Central memory CD4-positive, alpha-beta T cell (primary cell): ENCODE measurements at places on chromosomes 4 and X.

DNA sequence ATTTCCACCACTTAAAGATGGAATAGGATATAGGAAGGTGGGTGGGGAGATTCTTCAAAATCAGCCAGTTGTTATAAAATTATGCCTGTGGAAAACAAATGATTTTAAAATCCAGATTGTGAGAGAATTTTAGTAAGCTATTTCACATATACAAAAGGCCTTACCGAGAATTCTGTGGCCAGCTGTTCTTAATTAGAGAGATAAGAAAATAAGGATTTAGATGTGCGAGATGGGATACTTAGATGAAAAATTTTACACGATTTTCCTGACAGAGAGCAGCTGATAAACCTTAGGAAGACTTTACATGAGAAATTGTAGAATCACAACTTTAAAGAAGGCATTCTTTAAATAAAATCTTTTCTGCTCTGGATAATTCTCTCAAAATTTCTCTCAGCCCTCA is 94.5 kb upstream of the IQCM start:
- DNase-seq, result no peak

GRCh38 chrX:71619193-71619592 is 882 bp upstream of the CXCR3 start:
- DNase-seq, result peak; percentile 62

GRCh38 chr4:53376900-53377299 is 541 bp upstream of the FIP1L1 start:
- DNase-seq, result no peak

DNA sequence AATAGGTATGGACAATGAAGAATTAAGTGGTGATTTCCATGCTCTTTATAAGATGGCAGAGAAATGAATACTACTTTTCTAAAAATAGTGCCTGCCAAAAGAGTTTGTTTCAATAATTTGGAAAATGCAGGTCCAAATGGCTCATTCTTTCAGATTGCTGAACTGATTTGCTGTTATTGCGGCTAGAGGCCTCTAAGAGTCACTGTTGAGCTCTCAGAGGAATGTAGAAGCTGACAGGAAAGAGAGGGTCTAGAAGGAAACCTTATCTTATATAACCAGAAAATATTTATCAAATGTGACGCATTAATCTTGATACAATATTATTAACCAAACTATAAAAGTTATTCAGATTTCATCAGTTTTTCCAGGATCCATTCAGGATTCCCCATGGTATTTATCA is 65.7 kb upstream of the PAGE1 start:
- DNase-seq, result peak; percentile 3

DNA sequence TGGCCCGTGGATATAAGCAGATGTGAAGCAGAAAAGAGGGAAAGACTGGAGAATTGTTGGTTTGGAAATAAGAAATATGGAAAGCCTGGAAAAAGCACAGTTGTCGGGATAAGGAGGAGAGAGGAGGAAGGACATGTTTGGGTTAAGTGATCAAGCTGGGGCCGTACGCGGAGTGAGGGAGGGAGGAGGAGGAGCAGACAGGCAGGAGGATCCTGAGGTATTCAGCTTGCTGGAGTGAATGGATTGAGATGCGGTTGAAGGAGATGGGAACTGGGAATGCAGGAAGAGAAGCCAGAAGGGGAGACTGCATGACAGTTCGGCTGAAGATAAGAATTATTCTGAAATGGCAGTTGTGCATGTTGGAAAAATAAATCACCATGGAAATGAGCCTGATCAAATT is 21.2 kb downstream of the ZFP42 start:
- no peak for DNase-seq

DNA sequence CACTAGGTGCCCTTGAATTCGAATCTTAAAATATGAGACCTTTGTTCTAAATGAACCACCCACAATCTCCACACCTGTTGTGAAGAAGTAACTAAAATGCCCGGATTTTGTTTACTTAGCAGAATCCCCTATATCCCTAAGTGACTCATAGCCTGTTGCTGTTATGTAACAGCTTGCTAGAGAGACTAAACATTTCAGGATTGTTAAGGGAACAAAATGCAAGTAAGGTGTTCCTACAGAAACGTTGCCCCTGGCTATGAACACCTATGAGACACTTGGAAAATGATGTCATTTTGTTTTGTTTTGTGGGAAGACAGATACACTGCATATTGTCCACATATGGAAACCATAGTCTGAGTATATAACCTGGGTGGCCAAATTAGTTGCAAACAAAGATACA is 24.2 kb upstream of the MXRA5 start:
- DNase-seq, result no peak

- DNase-seq, result no peak
Measured at GRCh38 chr4:127881563-127881864, 821 bp downstream of the PLK4 start.

DNA sequence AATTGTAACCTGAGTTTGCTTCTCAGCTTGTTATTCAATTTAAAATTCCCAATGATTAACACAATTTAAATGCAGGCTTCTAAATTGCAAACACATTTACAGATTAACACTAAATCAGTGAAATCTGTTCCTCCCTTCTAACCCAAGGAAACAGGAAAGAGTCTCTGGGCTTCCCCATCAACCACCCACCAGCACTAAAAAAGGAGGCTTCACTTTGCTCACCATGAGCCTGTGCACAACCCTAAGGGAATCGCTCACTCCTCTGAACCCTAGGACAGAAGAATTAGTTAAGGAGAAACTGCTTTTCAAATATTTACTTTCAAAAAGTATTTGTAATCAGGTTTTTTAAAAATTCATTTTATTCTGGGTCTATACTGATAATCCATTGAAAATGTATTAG is 155.3 kb downstream of the COL25A1 start:
- DNase-seq, result no peak

DNA sequence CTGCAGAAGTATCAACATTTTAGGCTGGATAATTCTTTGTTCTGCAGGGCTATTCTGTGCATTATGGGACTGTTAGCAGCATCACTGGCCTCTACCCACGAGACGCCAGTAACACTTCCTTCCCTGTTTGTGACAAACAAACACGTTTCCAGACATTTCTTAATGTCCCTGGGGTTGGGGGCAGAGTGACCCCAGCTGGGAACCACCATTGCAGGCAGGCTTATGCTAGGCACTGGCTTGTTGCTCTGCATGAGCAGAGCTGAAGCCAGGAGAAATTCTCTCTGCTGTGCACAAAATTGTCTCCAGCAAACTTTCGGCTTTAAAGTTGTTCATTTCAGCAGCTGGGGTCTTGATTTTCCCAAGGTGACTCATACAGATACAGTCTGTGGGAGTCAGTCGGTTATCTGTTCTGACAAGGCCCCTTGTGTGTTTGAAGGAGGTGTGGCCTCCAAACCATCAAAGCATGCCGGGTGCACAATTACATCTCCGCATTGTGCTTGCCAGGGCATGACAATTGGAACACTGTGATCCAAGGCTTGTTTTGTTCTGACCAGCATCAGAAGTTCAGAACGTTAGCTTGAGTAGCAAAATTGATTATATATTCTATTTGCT is 156.4 kb upstream of the BOD1L1 start:
- DNase-seq, result no peak

DNA sequence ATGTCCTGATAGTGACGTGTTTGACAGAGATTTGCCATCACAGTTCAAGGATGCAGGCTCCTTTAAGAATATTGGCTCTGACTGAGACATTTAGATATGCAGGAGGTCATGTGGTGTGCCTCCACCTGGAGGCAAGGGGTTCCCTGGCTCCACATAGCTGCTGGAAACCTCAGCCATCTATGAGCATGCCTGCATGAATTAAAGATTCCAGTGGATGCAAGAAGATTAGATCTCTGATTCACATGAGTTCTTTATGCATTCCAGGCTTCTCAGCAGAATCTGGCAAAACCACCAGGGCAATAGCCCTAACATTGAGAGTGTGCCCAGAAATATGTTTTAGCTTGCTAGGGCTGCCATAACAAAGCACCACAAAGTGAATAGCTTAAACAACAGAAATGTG is 298.5 kb upstream of the AADAT start:
- no peak for DNase-seq

- DNase-seq, result peak; percentile 15
Measured at GRCh38 chr4:80361329-80361900, 25.9 kb downstream of the CFAP299 start.

- DNase-seq, result no peak
Measured at GRCh38 chr4:108334031-108334430, 165.3 kb upstream of the LEF1 start.

DNA sequence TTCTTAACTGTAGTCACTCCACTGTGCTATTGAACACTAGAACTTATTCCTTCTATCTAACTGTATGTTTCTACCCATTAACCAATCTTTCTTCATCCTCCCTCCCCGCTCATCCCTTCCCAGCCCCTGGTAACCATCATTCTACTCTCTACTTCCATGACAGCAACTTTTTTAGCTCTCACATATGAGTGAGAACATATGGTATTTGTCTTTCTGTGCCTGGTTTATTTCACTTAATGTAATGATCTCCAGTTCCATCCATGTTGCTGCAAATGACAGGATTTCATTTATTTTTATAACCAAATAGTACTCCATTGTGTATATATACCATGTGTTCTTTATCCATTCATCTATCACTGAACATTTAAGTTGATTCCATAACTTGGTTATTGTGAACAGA is 186.5 kb downstream of the GABRB1 start:
- no peak for DNase-seq

DNA sequence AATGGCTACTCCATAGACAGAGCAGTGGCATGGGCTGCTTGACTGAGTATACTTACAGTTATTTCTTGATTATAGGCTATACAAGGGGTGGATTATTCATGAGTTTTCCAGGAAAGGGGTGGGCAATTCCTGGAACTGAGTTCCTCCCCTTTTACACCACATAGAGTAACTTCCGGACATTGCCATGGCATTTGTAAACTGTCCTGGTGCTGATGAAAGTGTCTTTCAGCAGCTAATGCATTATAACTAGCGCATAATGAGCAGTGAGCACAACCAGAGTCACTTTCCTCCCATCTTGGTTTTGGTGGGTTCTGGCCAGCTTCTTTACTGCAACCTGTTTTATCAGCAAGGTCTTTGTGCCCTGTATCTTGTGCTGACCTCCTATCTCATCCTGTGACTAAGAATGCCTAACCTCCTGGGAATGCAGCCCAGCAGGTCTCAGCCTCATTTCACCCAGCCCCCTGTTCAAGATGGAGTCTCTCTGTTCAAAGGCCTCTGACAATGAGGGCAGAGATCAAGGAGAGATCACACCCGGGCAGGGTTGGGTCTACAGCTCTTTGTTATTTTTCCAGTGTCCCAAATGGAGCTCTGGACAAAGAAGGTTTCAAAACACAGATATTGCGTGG is 468.4 kb upstream of the PRKX start:
- DNase-seq, result no peak

GRCh38 chrX:38606821-38607220 is 45.5 kb downstream of the TSPAN7 start:
- no peak for DNase-seq

DNA sequence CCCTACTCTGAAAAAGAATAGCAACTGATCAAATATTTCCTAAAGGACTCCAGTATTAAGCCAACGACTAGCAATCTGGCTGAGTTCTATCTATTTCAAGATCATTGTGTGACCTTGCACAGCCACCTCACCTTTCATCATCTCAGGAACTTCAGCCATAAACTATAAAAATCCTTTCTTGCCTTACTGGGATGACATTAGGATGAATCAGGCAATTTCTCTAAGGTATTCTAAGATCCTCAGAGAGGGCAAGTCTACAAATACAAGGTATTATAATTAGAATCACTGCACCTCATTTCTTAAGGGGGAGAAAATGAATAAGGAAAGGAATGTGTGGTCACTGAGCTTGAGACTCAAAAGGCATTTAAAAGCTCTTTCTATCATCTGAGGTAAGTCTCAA is 152.6 kb downstream of the GRIA3 start:
- DNase-seq, result no peak

DNA sequence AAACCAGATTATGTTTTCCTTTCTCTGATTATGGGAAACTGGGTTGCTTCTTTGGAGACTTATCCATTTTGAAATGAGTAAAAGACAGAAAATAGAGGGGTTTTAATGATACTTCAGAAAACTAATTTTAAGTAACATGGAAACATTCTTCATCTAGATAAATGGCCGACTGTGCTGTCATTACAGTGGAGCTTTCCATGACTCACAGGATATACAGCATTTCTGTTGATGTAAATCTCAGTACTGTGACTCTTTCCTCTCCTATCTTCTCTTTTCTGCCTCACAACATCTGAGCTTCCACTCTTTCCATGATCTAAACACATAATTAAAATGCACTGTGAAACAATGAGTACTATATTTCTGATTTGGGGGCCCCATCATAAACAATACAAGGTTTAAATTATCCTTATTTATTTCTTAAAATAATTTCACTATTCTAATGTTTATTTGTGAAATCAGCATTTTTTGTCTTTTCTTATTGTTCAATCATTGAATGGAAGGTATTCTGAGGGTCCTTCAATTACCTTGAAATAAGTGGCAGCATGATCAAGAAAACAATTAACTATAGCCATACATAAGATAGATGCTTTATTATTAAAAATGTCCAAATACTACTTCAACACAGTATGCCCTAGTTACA is 19.3 kb downstream of the SEC24D start:
- DNase-seq, result no peak

- no peak for DNase-seq
Measured at GRCh38 chrX:115112411-115112810, 76.8 kb upstream of the RBMXL3 start.

GRCh38 chr4:159029481-159029880 is 73.4 kb upstream of the RAPGEF2 start:
- DNase-seq, result no peak

GRCh38 chr4:186260504-186261448 is 5.2 kb upstream of the F11 start:
- no peak for DNase-seq

DNA sequence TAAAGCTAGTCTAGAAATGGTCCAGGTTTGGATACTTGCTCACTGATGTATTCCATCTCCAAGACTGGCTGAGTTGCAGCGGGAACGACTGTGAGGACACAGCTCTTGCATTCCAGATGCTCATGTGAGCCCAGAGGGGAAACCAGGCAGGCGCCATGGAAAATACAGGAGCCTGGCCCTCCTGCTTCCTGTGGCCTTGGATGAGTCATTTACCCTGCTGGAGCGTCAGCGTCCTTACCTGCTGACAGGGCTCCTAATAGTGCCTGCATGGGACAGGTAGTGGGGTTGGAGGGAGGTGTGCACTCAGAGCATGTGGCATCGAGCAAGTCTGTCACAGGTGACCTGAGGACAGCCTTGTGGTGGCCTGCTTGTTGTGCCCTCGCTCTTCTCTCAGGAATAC is 69.4 kb downstream of the NSG1 start:
- DNase-seq, result no peak

DNA sequence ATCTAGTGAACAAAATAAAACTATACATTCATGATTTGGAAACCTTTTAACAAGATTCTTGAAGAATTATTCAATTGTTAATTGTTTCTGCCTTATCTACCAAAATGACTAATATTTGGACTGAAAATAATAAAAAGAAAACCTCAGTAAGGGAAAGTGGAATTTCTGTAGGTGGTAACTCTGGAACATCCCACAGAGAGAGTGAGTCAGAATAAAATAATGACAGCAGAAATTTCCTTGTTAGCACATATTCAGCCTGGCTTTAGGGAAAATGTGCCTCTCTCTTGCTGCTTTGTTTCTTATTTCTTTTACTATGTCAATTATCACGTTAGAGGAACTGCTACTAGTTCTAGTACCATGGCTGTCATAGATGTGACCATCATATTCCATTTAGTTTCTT is 421.5 kb upstream of the GNPDA2 start:
- DNase-seq, result no peak
